ENCODE measurements at places on chromosomes 7 and 10.

DNA sequence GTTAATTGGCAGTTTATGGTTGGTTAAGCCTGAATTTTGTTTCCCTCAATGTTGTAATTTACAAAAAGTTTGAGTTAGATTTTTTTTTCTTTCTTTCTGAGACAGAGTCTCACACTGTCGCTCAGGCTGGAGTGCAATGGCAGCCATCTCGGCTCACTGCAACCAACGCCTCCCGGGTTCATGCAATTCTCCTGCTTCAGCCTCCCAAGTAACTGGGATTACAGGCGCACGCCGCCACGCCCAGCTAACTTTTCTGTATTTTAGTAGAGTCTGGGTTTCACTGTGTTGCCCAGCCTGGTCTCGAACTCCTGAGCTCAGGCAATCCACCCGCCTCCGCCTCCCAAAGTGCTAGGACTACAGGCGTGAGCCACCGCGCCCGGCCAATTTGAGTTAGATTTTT is 935 bp downstream of the ZNF273 start:
- DNase-seq = no peak

GRCh38 chr10:101588879-101589278 is 758 bp downstream of the DPCD start:
- DNase-seq = no peak

DNA sequence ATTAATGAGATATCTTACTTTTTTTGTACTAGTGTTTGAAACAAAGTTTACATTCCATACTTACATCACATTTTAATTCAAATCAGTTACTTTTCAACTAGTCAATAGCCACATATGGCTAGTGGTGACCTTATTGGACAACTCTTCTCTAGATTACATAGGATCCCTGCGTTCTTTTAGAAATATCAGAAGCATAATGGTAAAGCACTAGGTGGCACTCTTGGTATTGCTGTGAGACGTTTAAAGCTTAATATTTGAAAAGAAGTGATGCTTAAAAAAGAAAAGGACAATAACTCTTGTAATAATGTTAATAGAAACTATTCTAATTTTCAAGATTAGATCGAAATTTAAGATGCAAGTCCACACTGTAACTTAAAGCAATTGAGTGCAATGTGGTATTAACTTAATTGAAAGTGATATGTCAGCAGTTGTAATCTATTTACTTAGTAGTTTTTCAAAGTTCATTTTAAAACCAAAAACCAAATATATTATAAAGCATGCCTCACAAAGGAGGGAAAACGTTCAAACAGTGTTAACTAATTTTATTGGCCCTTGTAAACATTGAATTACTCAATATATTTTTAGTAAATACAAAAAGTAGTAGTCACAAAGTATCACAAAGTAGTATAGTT is 339.1 kb downstream of the ATRNL1 start:
- no peak for DNase-seq

DNA sequence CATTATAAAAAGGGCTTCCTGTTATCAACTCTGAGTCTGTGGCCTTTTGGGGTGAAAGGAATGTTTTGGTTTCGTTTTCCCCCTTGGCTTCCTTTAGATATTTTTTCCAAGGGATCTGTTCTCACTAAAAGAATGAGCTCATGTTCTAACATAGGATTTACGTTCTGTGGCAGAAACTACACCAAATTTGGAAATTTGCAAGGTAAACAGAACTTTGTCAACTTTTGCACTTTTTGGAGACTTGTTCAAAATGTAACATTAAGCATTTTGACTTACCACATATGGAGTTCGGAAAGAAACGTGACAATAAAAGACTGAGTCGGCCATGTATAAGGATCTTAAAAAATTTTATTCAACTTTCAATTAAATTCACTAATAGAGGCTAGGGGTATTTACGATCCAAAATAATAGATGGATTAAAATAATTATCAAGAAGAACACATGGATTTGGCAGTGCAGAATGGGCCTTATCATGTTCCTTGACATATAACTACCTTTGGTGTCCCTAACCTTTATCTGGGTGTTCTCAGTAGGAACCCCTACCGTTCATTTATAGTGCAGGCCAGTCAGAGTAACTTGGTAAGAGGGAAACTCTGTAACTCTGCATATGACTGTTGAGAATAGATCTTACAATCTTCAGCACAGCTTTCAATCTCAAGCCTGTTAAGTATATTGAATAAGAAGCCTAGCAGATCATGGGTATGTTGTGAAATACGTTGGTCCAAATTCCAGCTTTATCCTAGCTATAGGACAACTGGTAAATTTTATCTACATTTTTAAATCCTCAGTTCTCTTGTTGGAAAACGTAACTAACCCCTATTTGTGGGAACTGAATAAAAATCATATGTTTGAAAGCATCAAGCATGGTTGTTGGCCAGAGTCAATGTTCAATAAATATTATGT is 11.8 kb downstream of the CPED1 start:
- no peak for DNase-seq

GRCh38 chr10:667096-667495 is 22.4 kb downstream of the DIP2C start:
- DNase-seq = no peak
